Activated CD4-positive, alpha-beta T cell treated with anti-CD3 and anti-CD28 coated beads for 4 hours (primary cell): ENCODE measurements at places on chromosomes 5 and 9.

DNA sequence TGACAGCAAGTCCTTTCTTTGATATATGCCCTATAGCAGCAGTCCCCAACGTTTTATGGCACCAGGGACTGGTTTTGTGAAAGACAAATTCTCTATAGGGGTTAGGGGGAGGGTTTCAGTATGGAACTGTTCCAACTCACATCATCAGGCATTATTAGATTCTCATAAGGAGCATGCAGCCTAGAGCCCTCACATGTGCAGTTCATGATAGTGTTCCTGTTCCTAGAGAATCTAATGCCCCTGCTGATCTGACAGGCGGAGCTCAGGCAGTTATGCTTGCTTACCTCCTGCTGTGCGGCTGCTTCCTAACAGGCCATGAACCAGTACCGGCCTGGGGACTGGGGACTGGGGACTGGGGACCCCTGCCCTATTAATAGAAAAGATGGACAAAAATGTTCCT lies 2.7 kb upstream of the RAPGEF6 start:
- DNase-seq, result no peak

DNA sequence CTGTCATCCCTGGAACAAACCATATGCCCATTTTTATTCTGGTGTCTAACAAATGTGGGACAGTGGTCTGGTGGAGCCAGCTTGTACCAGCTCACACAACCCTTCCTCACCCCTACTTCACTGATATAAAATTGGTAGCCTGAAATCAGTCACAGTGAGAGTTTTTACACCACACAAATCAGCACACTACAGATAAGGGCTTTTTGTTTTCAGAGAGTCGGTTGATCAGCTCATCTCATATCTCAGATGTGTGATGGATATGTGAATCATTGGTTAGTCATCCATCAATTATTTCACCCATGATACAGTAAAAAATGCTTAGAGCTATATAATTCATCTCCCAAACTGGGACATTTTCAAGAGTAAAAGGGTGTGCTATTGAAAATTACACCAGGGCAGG lies 529.2 kb downstream of the EBF1 start:
- no peak for DNase-seq

DNA sequence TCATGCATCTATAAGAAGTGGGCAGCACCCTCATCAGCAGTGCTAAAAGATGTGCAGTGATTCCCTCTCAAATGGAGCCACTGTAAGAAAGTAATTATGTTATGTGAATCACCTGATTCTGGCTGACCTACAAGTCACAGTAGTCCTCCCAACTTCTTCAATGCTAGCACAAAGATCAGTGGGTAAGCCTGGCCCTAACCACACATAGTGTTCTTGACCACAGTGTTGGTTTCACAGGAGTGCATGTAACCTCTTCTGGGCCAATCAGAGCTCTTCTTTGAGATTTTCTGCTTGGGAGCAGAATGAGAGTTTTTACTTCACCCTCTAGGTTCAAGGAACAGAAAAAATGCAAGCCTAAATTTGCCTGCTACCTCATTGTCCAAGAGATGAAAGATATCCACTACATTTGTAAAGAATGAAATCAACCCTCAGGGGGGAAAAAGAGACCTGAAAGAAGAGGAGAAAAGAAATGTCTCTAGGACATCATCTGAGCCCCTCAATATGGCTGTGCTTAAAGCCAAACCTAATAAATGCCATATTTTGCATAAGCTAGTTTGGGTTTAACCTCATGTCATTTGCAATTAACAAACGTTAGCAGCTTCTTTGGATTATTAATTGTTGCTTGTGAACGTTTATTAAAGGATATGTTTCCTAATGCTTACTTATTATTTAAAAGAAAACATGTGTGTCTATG lies 65.3 kb upstream of the ADRB2 start:
- no peak for DNase-seq

GRCh38 chr9:73143711-73144328 lies 7.8 kb upstream of the ANXA1 start:
- no peak for DNase-seq

- no peak for DNase-seq
These were observed 189.1 kb upstream of the CDH12 start for GRCh38 chr5:23042226-23042625.

- no peak for DNase-seq
These were observed 189.8 kb downstream of the TSSK1B start for GRCh38 chr5:113244966-113245365.
